ENCODE measurements at places on chromosomes 13 and 19.

GRCh38 chr13:66378894-66379293, 851.2 kb downstream of the PCDH9 start:
- no peak for DNase-seq

DNA sequence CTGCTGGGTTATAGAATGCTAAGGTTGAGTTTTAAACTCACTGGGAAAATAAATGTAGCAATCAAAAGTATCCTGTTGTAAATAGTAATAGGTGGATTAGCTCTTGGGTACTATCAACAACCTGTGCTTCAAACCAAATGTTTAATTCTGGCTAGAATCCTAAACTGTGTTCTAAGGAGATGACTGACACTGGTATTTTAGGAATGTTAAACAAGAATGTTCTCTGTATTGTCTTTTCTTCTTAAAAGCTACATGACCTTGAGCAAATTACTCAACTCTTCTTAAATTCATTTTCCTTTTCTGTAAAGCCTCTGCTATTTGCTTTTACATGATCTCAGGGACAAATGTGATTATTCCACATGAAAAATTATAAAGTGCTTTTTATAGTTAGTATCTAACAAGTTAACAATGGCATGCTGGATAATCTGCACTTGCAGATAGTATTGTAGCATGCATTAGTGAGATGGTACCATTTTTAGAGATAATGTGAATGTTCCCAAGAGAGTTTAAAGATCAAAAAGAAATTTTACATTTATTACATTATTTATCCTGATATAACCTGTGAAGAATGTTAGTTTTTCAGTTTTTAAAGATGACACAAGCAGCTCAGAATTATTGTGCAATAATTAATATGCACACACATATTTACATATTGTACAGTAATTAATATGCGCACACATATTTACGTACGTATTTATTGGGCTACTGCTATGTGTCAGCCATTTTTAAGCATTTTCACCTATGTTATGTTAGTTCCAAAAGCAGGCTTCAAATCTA, 13.6 kb upstream of the EPSTI1 start:
- no peak for DNase-seq

DNA sequence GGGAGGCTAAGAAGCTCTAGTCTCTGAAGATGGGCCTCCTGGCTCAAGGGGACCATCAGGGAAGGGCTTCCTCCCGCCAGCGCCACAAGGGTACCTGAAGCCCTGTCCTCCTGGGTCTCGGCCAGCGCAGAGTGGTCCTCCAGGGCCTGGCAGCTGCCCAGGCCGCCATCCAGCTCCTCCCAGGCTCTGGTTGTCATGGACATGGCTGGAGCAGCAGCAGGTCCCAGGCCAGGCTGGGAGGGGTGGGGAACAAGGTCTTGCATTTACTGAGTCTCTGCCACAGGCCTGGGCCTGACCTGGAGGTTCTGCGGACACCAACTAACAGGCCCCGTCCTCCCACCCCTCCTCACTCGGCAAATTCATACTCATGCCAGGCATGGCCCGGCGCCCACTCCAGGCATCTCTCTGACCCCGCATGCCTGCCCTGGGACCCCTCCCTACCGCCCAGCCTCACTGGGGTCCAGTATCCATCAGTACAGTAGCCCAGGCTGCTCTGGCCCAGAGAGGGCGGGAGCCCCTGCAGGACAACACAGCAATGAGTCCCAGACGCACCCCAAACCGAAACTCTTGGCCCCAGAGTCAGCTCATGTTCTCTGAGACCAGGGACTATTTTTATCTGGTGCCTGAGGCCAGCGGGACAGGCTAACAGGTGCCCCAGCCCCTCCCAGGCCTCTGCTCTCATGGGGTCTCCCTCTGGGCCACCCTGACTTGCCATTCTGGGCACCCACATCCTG, 938 bp downstream of the JSRP1 start:
- no peak for DNase-seq

DNA sequence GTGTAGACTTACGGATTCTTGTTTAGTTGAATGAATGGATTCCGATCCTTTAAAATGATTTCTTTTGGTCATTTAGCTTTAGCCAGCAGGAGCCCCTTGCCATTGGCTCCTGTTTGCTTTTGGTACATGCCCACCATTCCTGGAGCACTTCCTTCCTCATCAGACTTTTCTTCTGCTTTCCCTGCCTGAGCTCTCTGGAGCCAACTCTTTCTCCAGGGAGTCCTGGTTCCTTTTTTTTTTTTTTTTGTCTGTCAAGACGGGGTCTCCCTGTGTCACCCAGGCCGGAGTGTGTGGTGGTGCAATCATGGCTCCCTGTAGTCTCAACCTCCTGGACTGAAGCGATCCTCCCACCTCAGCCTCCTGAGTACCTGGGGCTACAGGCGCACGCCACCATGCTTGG, 37.8 kb downstream of the SMARCA4 start:
- DNase-seq, result no peak

- DNase-seq, result no peak
Observed at GRCh38 chr13:57326532-57326931, 159.5 kb downstream of the PRR20E start.

- DNase-seq, result peak; percentile 82
Observed at GRCh38 chr19:11587302-11587974, 9.8 kb upstream of the ZNF627 start.

- no peak for DNase-seq
Observed at GRCh38 chr13:59409211-59409610, 754.5 kb downstream of the DIAPH3 start.

GRCh38 chr13:46554951-46555350, 2.0 kb downstream of the LRCH1 start:
- no peak for DNase-seq
